ENCODE measurements at places on chromosomes 7 and 10.
A peak's percentile ranks its signal among the peaks of the same experiment; 100 is the strongest.

GRCh38 chr7:116872026-116872425 is 9.6 kb downstream of the CAPZA2 start:
- DNase-seq = no peak

GRCh38 chr10:3549118-3549517 is 235.9 kb downstream of the KLF6 start:
- no peak for DNase-seq

- peak; percentile 69 for DNase-seq
Observed at GRCh38 chr10:22325272-22326144, 4.6 kb downstream of the BMI1 start.

GRCh38 chr10:17981766-17982380 is 30.2 kb downstream of the SLC39A12 start:
- DNase-seq = no peak

DNA sequence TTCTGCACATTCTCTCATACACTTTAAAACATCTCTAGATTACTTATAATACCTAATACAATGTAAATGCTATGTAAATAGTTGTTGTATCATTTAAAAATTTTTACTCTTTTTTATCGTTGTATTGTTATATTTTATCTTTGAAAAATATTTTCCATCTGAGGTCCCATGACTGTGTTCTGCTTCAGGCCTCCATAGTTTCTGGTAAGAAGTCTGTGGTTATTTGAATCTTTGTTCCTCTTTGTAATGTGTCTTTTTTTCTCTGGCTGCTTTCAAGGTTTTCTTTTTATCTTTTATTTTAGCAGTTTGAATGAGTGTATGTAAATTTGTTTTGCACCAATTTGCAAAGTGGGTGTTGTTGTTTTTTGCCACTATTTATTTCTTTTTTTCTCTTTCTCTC is 263.1 kb downstream of the RPS24 start:
- DNase-seq = no peak

DNA sequence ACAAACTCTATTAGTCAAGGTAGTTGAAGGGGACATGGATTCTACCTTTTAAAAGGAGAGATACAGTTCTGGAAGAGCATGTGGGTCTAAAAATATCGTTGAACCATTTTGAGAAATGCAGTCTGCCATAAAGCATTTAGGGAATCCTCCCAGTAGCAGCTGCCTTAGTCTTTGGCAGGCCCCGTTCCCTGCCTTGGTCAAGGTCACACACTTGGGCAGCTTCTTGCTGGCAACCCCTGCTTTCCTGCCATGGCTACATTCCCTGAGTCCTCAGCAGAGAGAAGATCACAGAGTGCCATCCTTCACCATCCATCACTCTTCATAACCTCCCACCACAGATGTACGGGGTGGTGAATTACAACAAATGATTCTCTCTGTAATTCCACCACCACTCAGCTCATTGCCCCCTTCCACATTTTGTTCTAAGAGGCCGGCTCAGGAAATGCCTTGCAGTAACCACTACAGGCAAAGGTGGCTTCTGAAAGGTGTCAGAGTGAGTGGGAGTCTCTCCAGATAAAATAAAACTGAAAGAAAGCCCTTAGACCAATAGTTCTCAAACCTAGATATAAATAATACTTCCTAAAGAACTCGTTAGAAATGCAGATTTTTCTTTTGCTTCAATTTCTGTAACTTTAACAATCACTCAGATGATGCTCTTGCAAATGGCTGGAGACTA is 121.4 kb upstream of the STK17A start:
- DNase-seq = no peak

GRCh38 chr10:86031-86430 is 36.9 kb upstream of the TUBB8 start:
- no peak for DNase-seq

GRCh38 chr7:114976666-114977065 is 54.8 kb downstream of the MDFIC start:
- no peak for DNase-seq

DNA sequence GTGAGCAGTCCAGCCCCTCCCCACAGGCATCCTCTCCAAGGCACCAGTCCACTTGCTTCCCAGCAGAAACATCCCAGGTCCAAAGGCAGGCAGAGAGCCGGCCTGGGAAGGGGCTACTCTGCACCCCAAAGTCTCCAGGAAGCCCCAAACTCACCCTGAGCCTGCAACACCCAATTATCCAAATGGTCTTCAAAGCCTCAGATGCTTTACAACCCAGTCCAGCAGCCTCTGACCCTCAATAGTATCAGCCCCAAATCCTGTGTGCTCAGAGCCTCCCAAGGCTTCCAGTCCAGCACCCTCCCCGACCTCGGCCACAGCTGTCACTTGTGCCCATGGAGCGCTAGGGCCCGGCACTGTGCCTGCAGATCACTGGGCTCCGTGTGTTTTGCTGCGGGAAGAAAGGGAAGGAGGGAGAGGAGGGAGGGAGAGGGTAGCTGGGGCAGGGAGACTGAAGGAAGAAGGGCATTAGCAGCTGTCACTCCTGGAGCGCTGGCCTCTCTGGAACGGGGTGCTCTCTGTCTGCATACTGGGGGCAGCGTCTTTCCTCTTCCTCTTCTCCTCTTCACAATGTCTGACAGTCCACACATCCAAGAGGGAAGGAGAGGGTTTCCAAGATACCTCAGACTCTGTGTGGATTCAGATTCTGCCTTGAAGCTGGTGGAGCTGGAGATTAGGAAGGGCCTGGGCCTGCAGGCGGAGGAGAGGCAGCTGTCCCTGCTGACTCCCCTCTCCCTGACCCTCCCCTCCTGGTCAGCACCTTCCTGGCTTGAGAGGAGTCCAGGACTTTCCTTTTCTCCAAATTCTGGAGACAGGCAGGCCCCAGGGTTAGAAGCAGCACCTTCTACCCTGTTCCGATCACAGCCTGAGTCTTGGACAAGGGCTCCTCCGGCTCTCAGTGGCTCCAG is 13.2 kb downstream of the CALML5 start:
- no peak for DNase-seq

GRCh38 chr10:104328896-104329710 is 9.2 kb downstream of the ITPRIP start:
- DNase-seq = peak; percentile 85

GRCh38 chr7:106858618-106859532 is 6.2 kb upstream of the PIK3CG start:
- DNase-seq = no peak

- no peak for DNase-seq
Observed at GRCh38 chr10:49008505-49009198, 69.0 kb upstream of the LRRC18 start.

GRCh38 chr7:70214071-70214470 is 615.8 kb downstream of the AUTS2 start:
- DNase-seq = no peak

- no peak for DNase-seq
Observed at GRCh38 chr10:78354101-78354500, 320.4 kb downstream of the RPS24 start.

- DNase-seq = no peak
Observed at GRCh38 chr7:127350586-127350985, 41.9 kb downstream of the ZNF800 start.

DNA sequence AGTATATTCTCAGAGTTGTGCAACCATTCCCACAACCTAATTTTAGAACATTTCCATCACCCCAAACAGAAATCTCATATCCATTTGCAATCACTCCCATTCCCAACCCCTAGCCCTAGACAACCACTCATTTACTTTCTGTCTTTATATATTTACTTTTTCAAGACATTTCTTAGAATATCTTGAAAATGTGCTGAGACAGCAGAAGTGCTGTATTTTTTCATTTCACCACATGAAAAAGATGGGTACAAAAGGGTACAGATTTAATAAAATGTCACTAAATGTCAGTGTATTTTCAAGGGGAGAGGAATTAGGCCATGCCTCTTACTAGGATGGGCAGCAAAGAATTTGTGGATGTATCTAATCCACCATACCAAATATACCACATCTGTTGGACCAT is 51.6 kb upstream of the CCDC6 start:
- no peak for DNase-seq

GRCh38 chr10:124306922-124307371 is 111.8 kb downstream of the OAT start:
- no peak for DNase-seq

GRCh38 chr10:32035038-32035437 is 21.2 kb downstream of the KIF5B start:
- no peak for DNase-seq

GRCh38 chr10:78267598-78267997 is 233.9 kb downstream of the RPS24 start:
- no peak for DNase-seq

GRCh38 chr10:125838802-125839575 is 15.6 kb downstream of the BCCIP start:
- DNase-seq = no peak

DNA sequence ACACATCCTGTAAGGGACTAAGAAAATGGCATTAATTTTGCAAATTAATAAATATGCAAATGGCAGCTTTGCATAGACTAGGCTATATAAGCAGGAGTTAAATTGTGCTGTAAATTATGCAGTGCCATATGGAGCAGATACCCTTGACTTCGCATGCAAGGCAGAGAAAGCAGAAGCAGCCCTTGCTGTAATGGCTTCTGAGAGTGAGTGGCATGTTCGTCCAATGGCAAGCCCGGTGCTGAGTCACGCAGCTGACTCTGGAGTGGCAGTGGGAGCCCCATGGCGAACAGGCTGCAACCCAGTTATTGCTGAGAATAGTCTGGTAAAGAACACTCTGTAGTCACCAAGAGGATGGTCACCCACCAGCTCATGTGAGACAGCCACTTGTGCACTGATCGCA is 1186.5 kb downstream of the TYW1 start:
- DNase-seq = no peak

DNA sequence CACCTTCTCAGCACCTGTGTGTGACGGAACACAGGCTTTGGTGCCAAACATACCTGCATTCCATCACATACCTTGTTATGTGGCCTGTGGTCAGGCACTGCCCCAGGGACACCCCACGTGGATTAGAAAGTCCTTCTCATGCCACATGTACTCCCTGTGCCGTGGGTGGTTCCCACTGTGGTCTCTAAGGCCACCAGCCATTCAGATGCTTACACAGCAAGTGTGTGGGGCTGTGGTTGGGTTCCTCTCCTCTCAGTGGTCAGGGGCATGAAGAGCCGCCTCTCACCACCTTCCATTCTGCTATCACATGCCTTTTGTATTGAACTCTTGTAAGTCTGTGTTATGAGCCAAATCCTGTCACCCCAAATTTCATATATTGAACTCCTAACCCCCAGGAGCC is 85.1 kb upstream of the IGFBP3 start:
- no peak for DNase-seq

DNA sequence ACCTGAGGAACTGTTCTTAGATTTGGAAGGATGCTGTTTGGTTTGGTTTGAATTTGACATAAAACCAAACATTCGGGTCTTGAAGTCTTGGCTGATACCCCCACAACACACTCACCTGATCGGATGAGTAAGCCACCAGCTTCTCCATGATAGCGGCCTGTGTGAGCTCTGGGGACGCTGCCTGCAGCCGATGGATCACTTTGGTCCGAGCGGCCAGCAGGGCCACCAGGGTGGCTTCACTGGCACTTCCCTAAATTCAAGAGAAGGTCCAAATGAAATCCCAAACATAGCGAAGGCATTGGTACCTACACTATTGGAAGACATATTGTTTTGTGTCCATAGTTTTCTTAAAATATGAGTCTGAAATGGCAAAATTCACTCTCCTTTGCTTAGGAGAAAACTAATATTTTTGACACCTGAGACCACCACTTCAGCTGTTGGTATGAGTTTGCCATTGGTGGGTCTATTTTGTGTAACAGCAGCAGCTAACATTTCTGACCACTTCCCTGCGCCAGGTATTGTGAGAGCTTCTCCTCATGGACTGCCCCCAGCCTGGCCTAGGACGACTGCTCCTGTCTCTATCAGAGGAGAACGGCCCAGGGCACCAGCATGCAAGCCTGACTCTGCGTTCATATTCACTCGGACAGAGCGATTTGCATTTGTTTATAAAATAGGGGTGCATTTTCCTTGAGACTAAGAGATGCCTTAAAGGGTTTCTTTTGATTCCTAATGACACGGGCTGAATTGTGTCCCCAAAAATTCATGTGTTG is 35.9 kb downstream of the DDC start:
- no peak for DNase-seq

DNA sequence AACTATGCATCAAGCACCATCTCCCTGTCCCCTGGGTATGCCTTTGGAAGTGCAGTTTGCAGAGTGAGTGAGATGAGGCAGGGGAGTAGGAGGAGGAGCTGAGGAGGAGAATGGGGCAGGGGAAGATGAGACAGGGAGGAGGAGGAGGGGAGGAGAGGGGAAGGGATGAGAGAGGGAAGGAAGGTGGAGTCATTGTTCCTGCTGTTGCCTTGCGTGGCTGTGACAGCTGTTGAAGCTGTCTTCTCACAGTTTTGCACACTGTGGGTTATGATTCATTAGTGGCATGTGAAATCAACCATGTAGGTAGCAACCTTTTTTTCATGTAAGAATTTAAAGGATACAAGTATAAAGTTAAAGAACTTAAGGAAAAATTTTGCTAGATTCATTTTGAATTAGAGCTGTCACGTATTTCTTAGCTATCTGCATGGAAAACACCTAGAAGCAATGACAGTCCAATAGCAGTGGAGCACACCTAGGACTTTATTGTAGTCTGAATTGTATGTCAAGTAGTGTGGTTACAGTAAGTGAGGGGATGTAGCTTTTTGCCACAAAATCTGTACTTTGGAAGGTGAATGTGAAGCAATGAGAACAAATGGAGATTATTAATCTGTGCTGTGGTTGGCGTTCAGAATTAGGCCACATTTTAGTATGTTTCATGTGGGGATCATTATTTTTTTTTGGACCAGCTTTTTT is 21.7 kb downstream of the CCM2 start:
- peak; percentile 42 for DNase-seq

- DNase-seq = no peak
Observed at GRCh38 chr7:25303281-25304181, 75.2 kb upstream of the NPVF start.

GRCh38 chr10:131310551-131311401 is 745 bp downstream of the TCERG1L start:
- no peak for DNase-seq

DNA sequence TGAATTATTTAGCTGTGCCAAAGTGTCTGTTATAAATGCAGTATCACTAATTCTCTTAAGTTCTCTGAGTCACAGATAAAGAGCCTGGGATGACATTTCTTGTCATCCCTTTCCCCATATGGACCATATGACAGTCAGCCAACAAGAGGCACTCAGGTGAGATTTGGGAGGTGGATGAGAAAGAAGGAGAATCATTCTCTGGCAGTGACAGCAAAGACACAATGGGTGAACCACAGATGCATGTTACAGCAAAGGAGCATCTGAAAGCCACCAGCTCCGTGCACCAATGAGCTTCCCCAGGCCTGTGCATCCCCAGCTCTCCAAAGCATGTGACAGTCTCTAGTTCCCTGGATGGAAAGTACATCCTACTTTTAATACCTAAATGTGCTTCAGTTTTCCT is 10.8 kb downstream of the GIMAP6 start:
- DNase-seq = no peak

- DNase-seq = no peak
Observed at GRCh38 chr10:25392132-25392531, 217.3 kb downstream of the GPR158 start.

DNA sequence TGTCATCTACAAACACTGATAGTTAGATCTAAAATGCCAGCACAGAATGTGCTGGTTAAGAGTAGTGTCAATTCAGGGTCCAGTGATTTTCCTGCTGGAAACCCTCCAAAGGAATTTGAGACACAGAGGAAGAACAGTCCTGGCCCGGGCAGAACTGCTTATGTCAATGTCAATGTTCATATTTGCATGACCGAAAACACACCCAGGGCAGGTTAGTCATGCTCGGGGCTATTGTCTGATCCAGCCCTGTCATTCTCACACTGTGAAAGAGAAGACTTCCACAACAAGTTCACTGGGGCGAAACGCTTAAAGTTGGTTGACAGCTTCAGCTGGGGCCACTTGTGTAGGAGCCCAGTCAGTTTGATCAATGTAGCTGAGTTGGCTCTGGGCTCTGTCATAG is 139.3 kb downstream of the C1GALT1 start:
- no peak for DNase-seq

- DNase-seq = peak; percentile 71
Observed at GRCh38 chr7:155412416-155413253, 45.3 kb upstream of the EN2 start.
